ENCODE measurements at places on chromosomes 3 and 15.

DNA sequence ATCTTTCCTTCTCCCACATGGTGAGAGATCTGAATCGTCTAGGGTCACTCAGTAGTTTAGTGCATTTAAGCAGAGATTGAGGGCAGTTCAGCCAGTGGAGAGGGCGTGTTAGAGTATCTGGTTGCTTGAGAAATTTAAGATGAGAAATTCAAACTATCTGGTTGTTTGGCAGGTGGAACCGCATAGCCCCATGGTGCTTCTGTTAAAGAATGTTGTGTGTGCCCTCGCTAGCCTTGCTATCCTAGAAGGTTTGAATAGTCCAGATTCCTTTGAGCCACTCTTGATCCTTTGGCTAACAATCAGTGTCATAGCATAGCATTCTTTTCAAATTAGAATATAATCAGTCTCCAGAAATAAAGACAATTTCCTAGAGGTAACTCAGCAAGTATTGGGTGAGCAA lies 32.1 kb downstream of the ABHD17C start:
- no peak for DNase-seq

- no peak for DNase-seq
Observed at GRCh38 chr3:43515208-43515917, 106.4 kb downstream of the ANO10 start.

GRCh38 chr3:126996905-126997304 lies 14.0 kb downstream of the PLXNA1 start:
- no peak for DNase-seq

- no peak for DNase-seq
Observed at GRCh38 chr3:85662462-85662861, 703.7 kb downstream of the CADM2 start.

GRCh38 chr15:67551207-67551743 lies 8.8 kb downstream of the MAP2K5 start:
- DNase-seq = no peak

DNA sequence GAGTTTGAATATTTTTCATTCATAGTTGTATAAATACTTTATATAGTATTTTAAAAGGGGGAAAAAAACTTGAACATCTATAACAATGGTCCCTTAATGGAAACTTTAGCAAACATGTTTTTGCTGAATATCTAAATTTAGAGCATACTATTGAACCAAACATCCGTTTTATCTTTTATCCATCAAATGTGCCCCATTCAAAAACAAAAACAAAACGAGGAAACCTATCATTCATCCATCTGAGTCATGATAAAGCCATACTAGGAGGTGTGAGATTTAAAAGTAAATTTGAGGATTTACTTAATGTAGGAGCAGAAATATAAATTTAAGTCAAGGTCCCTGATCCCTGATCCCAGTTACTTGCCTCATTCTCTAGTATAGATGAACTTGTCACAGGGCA lies 463.6 kb upstream of the MDFIC2 start:
- DNase-seq = no peak

- DNase-seq = no peak
Observed at GRCh38 chr3:4426261-4426781, 40.7 kb downstream of the SUMF1 start.

DNA sequence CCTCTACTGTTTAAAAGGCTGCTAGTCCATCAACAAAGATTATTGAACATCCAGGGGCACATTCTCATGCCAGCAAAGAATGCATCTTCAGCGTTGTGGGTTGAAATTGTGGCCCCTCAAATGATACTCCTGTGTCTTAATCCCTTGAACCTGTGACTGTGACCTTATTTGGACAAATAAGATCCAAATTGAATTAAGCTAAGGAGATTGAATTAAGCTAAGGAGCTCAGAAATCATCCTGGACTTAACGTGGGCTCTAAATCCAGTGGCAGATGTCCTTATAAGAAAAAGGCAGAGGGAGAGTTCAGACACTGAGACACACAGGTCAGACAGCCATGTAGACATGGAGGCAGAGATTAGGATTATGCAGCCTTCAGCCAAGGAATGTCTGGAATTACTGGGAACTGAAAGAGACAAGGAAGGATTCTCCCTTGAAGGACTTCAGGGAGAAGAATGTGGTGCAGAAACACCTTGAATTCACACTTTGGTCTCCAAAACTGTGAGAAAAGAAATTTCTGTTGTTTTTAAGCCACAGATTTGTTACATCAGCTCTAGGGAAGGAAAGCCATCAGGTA lies 57.3 kb upstream of the SLC24A5 start:
- no peak for DNase-seq

DNA sequence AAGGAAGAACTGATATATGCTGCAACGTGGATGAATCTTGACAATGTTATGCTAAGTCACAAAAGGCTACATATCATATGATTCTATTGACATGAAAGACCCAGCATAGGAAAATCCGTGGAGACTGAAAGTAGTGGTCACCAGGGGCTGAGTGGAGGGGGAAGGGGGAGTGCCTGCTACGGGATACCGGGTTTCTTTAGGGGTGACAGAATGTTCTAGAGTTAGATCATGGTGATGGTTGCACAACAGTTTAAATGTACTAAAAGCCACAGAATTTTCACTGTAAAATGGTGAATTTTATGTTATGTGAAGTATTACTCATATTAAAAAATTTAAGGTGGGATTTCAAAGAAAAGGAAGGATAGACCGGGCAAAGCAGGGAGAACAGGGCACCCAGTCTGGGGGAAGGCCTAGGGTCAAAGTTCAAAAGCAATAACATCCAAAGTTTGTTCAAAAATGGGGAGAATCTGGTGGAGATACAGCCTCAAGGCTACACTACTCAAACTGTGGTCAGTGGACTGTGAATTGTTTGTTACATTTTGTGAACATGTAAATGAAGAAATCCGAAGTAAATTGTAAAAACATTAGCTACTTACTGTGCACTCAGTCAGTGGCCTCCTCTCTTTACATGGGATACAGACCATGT lies 74.2 kb upstream of the FNDC3B start:
- no peak for DNase-seq

DNA sequence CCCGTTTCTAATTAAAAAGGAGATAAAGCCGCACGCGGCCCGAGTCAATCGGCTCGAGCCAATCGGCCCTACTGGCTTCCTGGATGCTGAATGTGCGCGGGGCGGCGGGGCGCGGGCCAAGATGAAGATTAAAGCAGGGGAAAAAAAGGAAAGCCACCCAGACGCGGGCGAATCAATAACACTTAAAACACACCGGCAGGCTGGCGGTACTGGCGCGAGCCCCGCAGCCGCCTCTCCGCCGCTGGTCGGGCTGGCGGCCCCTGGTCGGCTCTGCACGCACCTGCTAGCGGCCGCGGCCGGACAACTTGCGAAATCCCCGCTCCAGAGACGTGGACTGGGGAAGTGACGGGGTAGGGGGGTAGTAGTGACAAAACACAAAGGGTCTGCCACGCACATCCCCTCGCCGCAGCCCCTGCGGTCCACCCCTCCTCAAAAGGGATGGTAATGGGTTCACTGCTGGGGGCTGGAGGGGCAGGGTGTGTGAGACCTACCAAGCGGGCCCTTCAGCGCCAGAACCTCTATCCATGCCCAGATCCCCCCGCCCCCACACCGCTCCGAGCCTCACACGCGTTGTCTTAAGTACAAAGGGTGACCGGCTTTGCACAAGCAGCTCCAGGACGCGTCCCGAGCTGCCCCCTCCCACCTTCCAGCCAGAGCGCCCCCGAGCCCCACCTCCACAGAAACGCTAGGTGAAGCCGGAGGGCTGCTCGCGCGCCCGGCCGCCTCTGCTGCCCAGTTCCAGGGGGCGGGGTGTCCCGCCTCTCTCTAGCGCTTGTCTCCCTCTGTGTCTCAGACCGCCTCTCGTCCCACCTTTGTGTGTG lies 1.4 kb downstream of the WNT7A start:
- no peak for DNase-seq

Data from inflammatory macrophage treated with lipopolysaccharide for 1 hour (primary cell).